CD4-positive, alpha-beta T cell treated with Interleukin-15 for 1 hour (primary cell): ENCODE measurements at places on chromosomes 2 and 18.
A peak's percentile ranks its signal among the peaks of the same experiment; 100 is the strongest.

DNA sequence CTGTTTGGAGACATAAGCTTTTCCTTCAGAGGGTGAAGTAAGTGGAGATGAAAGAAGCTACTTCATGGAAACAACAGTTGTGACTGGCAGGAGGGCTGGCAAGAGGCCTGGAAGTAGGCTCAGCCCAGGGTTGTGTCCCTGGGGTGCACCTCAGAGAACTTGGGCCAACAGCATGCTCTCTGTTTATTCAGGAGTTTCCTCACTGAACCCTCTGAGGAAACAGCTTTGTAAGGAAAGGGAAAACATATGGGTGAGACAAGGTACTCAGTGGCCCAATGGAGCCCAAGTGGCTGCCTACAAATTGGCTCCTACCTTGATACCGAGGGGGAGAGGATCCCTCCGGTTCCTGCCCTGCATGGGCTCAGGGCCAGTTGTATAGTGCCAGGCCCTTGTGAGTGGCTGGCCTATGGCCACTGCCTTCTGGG is 115.5 kb upstream of the ITGA6 start:
- no peak for DNase-seq

DNA sequence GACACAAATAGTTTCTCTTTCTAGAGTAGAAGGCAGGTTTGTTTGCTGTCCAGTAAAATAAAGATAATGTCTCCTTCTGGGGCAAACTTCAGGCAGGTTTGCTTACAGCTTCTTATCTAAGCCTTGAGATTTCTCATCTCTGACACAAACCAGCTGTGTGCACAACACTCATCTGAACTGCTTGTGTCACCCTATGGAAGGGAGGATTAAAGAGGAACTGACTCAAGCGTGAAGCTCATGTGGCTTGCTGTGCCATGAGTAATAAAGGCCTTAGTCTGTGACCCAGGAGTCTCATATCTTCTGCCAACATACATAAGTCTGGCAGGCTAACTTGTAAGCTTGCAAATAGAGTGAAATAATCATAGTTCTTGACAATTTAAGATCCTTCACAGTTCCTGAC is 24.2 kb upstream of the CPO start:
- no peak for DNase-seq

- DNase-seq = no peak
These were observed 1101.4 kb downstream of the CBLN2 start for GRCh38 chr18:71442731-71443141.

GRCh38 chr2:105384861-105385260 is 14.0 kb downstream of the FHL2 start:
- DNase-seq = no peak

GRCh38 chr18:62282188-62282629 is 42.9 kb upstream of the TNFRSF11A start:
- no peak for DNase-seq

DNA sequence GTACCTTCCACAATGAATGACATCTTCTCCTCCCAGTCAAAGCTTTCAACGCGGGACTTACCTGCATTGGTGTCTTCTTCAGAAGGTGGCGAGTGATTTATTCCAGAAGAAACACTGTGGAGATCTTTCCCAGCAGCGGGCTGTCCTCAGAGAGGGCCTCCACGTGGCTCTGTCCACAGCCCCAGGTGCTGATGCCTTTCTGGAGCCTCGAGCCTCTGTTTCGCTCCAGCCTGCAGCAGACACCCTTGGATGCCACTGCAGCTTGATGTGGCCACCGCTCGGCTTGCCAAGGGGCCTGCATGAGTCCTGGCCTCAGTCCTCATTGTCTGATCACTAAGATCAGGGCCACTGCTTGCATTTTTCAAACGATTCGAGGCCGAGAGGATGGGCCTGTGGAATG is 46.6 kb upstream of the GALR1 start:
- DNase-seq = no peak

GRCh38 chr2:24613154-24613814 is 122.2 kb downstream of the NCOA1 start:
- peak; percentile 27 for DNase-seq

- no peak for DNase-seq
These were observed 282.1 kb downstream of the EN1 start for GRCh38 chr2:118565301-118565700.

DNA sequence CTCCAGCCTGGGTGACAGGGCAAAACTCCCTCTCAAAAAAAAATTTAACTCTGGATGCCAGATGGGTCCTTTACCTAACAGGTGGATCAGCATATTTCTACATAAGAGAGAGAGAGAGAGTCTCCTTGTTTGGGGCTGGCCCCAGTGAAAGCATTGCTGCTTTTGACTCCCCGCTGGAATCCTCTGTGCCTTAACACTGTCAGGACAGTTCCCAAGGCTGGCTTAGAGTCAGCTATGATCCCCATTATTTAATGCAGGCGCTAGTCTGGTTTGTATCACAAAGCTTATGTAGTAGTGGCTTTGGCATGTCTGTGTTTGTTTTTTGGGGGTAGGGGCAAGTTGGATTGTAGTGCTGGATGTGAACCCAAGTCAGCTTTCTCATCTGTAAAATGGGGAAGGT is 9.4 kb downstream of the INPP4A start:
- DNase-seq = no peak

- no peak for DNase-seq
These were observed 79.6 kb downstream of the SKA1 start for GRCh38 chr18:50454387-50454988.

DNA sequence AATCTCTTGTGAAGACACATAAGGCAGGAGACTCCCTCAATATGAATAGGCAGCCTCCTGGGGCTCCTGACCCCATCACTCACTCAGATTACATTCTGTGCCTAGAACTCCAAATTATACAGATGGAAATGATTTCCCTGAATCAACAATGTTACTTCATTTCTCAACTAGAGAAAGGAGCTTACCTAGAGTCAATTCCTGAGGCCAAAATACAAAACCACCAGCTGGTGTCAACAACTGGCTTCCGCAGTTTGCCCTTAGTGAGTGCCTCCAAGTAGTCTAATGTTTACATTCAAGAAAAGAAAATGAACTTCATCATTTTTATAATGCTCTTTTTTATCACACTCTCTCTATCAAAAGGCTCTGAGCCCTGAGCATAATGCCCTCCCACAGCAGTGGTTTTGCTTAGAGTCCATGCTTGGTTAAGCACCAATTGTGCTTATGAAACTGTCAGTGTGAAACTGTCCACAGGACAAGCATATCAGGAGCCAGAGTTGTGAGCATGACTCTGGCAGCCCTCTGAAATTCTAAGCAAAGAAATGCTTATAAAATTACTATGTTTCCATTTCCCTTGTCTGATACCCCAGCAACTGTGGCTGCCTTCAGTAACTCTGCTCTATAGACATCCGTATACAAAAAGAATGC is 305.7 kb upstream of the PKDCC start:
- no peak for DNase-seq

DNA sequence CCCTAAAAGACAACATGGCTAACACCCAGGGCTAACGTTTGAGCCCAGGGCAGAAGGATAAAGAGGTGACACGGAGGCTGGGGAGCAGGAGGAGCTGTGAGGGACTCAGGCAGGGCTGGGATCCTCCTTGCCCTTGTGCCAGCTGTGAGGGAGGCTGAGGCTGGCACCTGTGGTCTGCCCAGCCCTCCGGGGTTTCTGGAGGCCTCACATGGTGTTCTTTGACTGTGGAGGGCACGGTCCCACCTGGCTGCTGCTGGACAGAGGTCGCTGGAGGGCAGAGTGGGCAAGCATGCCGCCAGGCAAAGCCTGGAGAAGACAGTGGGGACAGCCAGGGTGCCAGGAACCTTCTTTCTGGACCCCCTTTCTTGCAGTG is 26.8 kb upstream of the CNNM3 start:
- no peak for DNase-seq

DNA sequence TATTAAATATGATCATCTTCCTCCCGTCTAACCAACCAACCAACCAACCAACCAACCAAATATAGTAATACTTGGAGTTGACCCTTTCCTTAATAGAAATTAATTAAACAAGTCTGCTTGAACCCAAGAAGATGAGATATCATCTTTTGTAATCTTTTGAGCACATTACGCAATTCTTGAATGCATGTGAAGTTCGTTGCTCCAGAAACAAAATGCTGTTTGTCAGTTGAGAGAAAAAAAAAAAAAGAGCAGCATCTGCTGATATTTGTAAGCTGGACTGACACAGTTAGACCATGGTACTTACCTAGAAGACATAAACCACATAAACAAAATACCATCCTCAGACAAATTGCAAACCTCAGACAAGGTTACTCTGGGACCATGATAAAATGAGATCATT is 9.2 kb upstream of the SERPINB2 start:
- no peak for DNase-seq

DNA sequence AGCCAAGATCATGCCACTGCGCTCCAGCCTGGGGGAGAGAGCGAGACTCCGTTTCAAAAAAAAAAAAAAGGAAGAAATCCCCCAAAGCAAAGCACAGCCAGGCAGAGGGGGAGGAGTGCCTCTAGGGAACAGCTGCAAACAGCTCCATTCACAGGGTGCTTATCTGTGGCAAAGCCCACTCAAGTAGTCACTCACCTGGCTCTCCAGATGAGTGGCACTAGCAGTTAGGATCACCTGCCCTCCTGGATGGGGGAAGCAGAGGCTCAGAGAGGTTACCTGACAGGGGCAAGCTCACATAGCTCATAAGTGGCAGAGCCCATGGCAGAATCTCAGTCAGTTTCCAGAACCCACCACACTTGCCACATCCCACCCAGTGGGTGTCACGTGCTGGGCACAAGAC is 30.3 kb downstream of the TFCP2L1 start:
- DNase-seq = no peak

GRCh38 chr2:21361384-21361783 is 237.6 kb downstream of the TDRD15 start:
- DNase-seq = no peak

DNA sequence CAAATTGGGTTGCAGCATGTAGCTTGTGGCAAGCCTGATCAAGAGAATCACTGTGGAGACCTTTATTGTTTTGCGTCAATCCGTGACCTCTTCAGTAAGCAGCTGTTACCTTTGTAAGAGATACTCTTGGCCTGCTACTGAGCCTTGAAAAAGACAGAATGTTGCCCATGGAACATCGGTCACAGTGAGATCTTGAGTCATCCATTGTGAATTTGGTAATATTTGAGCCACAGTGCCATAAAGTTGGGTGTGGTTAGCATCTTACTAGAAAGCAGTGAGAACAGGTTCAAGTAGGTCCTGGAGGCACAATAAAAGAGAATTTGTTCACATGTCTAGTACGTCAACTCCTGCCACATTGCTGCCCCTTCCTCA is 12.7 kb upstream of the EFR3B start:
- no peak for DNase-seq

GRCh38 chr2:66478731-66479316 is 43.9 kb downstream of the MEIS1 start:
- no peak for DNase-seq

- DNase-seq = no peak
These were observed 76.9 kb downstream of the NDUFA10 start for GRCh38 chr2:239948100-239948881.

- no peak for DNase-seq
These were observed 35.5 kb upstream of the ALMS1 start for GRCh38 chr2:73350035-73350691.

DNA sequence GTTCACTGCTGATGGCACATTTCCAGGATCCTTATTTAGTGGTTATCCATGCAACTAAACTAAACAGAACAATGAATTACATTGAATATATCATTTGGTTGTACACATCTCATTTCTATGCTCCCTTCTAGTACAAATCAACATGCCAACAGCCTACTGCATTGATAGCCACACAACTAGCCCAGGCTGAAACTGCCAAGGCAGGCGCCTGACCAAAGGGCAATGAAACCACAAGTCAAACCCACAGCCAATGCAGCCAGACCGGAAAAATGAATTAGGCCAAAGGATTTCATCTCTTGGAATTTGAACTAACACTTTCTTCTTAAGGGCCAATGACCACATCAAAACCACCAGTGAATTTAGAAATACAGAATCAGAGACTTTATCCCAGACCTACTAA is 196.4 kb downstream of the NOL4 start:
- DNase-seq = no peak

- DNase-seq = no peak
These were observed 21.5 kb upstream of the GPC1 start for GRCh38 chr2:240413813-240414429.

DNA sequence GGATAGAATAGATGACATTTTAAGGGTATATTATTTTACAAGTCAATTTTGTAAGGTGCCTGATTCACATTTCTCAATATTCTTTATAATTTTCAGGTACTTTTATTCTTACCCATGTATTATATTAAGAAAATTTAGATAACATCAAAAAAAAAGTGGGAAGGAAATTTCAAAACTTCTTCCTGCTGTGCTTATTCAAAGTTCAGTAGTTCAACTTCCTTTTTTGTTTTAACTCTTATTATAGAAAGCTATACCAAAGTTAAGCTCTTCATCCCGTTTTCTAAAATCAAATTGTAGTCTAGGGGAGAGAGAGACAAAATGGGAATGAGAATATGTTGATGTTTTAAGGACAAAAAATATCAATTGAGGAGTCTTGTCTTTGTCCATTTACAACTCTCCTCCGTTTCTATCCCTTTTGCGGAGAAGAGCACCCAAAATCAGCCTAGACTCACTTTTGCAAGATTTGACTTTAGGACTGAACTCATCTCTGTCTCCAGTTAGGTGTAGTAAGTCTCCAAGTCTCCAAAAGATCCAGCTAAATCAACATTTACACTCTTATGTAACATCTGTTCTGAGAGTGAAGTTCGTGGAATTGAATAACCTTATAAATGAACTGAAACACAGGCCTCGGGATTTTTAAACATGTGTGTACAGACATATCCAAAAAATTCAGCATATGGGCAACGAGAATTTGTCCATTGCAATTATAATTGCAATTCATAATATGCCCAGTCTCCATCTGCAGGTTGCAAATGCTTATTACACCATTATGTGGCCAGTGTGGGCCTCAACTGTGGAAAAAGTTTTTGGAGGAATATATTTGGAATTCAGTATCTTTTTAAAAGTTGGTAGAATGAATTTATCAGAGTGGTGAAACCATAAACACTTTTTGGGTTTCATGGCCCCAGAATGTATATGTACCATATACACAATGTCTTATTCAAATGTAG is 23.9 kb downstream of the FAM124B start:
- DNase-seq = no peak

DNA sequence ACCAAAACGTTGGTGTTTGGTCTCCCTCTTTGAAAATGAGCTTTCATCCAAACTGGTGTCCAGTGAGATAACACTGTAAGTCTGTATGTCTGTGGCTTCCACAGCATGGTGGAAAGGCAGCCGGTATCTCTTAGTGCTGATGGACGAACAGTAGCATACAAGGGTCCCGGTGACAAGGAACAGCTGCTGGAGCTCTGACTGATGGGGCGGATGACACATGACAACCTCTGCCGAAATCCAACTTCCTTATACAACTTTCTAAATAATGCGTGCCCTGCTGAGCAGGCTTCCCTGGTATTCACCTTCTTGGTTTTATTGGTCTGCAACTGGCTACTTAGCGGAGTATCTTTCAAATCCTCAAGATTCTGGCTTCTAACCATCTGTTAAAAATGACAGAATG is 216.2 kb downstream of the SRBD1 start:
- DNase-seq = no peak

GRCh38 chr18:21450913-21451312 is 149.6 kb downstream of the ESCO1 start:
- DNase-seq = no peak
